Regular cardiac myocyte (primary cell): ENCODE measurements at places on chromosomes 1 and 21. TPM values are rescaled to one million over a fixed set of nuclear protein-coding genes. Genes with fewer than 3 reads are reported as not detected.

The OR2G6 gene
- not detected in 2 replicates for total RNA-seq

The RIPPLY3 gene
- total RNA-seq = not detected in 2 replicates

The RHD gene
- total RNA-seq = under 0.01 TPM in 1 of 2 replicates, not detected in the other

The FAM72B gene
- total RNA-seq = 0.28 and 6.1 TPM in 2 replicates

The IGSF9 gene
- total RNA-seq = not detected in 2 replicates

The NOS1AP gene
- under 0.01 and 0.38 TPM in 2 replicates for total RNA-seq

The NKAIN1 gene
- under 0.01 TPM in 1 of 2 replicates, not detected in the other for total RNA-seq
